ENCODE measurements at places on chromosomes 12 and 14.

DNA sequence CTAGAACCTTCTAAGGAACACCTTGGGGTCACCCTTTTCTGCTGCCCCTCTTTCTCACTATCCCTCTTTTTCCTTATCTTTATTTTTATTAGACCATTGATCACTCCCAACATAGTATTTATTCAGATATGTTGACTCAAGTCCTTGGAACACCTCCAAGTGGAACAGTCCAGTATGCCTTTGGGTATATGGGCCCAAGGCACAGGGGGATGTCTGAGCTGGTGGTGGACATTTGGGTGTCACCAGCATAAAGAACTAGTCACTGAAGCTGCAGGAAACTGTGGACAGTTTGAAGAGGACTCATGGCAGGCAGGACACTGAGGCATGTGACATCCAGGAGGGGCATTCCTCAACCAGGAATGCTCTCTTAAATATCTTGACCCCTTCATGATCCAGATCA is 105.6 kb downstream of the VEZT start:
- no peak for DNase-seq

GRCh38 chr14:37340353-37340752 is 142.6 kb downstream of the MIPOL1 start:
- DNase-seq, result no peak

- DNase-seq, result no peak
Observed at GRCh38 chr12:93539821-93540220, 32.7 kb upstream of the SOCS2 start.

DNA sequence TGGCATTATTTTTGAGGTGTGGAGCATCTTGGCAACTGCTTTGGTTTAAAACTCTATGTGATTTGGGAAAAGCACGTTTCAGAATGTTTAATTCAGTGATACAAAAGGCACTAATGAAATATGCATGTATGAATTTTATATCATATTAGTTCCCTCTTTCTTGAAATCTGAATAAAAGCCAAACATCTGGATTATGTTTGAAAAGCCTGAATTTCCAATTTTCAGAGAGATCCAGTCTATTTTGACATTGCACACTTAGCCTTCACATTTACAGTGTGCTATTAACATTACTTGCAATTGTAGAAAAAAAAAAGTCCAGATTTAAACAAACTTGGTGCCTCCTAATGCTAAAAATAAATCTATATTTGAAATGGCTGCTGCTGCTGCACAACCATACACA is 219.1 kb upstream of the NPAS3 start:
- DNase-seq, result no peak

- DNase-seq, result peak; percentile 54
Observed at GRCh38 chr14:96098309-96098998, 59.3 kb downstream of the C14orf132 start.

GRCh38 chr12:66661357-66661756 is 17.5 kb downstream of the GRIP1 start:
- DNase-seq, result no peak

- no peak for DNase-seq
Observed at GRCh38 chr12:52634266-52635056, 16.1 kb upstream of the KRT73 start.

- DNase-seq, result no peak
Observed at GRCh38 chr12:83996671-83997070, 915.9 kb downstream of the SLC6A15 start.

DNA sequence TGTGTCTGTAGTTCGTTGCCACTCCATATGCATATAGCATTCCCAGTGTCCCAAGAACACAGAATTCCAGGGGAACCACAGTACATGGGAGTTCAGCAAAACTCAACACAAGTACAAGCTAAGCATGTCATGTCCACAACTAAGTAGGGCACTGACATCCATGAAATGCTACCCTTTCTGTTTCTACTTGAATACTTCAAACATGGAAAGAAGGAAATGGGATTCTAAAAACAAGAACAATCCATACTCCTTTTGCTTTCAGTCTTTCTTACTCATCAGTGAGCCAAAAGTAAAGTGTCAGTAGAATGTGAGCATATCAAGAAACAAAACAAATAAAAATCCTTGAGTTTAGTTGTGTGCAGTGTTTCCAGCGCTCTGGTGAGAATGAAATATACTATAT is 36.0 kb upstream of the COCH start:
- no peak for DNase-seq

DNA sequence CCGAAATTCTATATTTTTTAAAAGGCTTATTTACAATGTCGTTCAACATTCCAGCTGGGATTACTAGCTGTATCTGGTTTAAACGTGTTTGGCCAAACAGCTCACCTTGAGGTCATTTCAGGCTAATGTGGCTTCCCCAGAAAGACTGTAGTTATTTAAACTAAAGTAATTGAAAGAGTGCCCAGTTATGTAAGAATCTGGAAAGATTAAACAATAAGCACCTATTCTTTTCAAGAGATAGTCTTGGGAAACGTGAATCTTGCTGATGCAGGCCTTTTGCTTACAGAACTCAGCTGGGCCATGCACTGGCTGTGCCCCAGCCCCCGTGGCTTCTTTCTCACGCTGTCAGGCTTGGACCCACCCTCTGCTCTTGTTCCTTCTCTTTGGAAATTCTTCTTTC is 24.4 kb downstream of the GLRX5 start:
- no peak for DNase-seq

DNA sequence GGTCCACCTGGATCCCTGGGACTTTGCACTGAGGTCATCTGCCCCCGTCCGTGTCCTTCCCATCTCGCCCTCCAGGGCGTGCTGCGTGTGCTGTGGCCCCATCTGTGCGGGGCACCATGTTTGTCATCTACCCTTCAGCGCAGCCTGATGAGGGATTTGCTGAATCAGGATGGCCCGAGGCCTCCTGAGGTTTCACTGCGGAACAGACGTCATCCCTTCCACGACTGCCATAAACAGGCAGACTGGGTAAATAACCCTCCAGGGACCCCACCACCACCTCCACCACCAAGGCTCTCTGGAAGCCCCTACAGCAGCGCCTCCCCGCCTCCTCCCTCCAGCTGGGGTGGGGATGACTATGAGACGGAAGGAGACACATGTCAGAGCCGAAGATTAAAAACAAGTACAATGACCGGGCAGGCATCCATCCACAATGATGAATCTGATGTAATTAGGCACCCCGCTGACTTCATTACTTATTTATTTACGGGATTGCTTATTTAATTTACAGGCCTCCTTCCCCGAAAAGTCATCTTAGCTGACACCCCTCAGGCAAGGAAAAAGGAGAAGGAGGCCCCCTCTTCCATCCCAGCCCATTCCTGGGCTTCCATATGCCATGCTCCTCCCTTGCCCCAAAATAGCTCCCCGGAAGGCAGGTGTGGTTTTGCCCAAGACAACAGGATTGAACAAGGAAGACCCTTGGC is 39.4 kb downstream of the NCOR2 start:
- DNase-seq, result no peak

GRCh38 chr14:96461950-96462798 is 40.0 kb upstream of the PAPOLA start:
- DNase-seq, result no peak

DNA sequence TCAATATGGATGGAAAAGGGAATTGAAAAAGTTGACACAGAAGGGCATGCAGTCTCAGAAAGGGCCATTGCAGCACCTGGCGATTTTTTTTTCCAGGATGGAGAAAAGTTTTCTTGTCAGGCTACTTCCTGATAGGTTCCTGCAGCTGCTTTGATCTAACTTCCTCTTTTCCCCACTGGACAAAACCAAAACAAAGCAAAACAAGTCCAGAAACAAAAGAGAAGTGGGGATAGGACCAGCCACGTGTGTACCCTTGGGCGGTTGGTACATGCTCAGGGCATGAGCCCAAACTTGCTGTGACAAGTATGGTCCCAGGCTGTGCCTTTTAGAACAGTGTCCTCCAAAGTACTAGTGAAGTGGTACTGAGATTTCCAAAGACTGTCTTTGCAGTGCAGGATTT is 89.8 kb downstream of the CHST11 start:
- peak; percentile 8 for DNase-seq

GRCh38 chr12:127888943-127889719 is 377.8 kb upstream of the TMEM132C start:
- no peak for DNase-seq

GRCh38 chr12:124185971-124186686 is 108.8 kb upstream of the RFLNA start:
- no peak for DNase-seq

- DNase-seq, result no peak
Observed at GRCh38 chr14:58625438-58625837, 12.3 kb upstream of the DACT1 start.
